ENCODE measurements at places on chromosomes 6 and 20. TPM values are rescaled to one million over a fixed set of nuclear protein-coding genes. Genes with fewer than 3 reads are reported as not detected.

GRCh38 chr20:19864130-19864529 is 106.1 kb downstream of the RIN2 start:
- no peak for DNase-seq

DNA sequence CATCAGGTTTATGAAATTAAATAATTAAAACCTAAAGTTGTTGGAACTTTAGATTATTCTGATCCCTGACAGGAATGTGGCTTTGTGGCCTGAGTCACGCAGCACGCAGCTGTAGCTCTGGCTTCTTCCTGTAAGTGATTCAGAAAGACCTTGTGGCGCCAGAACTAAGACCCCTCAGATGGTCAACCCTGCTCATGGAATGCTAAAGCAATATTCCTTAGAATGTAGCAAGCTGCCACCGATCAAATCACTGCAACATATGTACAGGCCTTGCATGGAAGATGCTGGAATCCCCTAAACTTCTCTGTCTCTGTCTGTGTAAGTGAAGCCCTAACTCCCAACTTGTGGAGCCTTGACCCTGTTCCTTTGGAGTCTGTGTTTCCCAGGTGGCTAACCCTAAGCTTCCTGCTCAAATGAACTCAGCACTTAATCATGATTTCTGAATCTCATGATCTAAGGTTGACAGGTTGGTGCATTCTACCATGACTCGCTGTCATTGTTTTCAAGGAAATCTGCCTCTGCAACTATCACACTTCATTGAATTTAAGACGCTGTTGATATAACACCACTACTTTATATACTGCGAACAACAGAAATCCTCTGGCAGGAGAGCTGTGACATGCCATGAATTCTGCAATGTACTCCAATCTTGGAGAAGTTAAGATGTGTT is 111.2 kb upstream of the CST7 start:
- no peak for DNase-seq

Gene PARD6B
- 114 TPM for total RNA-seq

GRCh38 chr6:138622967-138623366 is 123.7 kb upstream of the NHSL1 start:
- DNase-seq: no peak

GRCh38 chr6:132490024-132490423 is 22.9 kb downstream of the STX7 start:
- DNase-seq: no peak

Gene ZNF311
- 2.2 TPM for total RNA-seq

Data from Calu3 (cell line).